ENCODE measurements at places on chromosomes 7 and 10. TPM values are rescaled to one million over a fixed set of nuclear protein-coding genes. Genes with fewer than 3 reads are reported as not detected.

DNA sequence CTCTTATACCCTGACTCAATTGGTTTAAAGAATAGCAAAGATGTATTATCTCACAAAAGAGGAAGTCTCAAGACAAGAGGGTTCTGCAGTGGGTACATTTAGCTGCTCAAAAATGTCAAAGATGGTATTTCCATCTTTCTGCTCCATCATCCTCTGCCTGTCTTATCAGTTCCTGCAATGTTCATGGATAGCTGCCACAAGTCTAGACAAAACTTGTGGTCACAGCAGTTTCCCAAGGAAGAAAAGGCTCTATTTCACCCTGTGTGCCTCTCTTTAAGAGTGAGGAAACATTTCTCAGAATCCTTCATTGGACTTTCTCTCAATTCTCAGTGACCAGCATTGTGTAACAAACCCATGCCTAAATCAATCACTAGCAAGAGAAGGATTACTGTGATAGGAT is 634.2 kb upstream of the AUTS2 start:
- no peaks in the 10 kb centered on the region for H3K4me1 ChIP-seq
- H3K36me3 ChIP-seq = no peaks in the 10 kb centered on the region

DNA sequence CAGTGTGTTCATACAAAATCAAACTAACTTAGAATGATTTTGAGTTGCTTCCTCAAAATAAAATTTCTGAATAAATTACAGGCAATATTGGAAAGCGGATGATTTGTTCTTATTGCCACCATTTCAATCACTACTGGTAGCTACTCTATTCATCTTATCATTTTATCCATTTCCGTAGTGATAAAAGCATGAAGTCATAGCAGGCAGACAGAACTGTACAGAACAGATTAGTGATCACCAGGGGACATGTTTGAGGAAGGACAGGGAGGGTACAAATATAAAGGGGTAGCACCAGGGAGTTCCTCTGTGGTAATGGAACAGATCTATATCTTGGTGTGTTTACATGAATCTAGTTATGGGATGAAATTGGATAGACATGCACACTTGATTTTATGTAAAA is 138.5 kb downstream of the WNT2 start:
- 0 out of 2 replicates have a peak, but pooled peaks cover 1% of the 10 kb centered on the region for H3K4me1 ChIP-seq
- H3K4me3 ChIP-seq = no peak overlapping the region
- peaks cover 2% of the 10 kb centered on the region for H3K36me3 ChIP-seq
- no peak overlapping the region for H3K27ac ChIP-seq
- no peaks in the 10 kb centered on the region for H3K27me3 ChIP-seq
- no peak for DNase-seq

Gene SEMA4G
- polyA plus RNA-seq = 8.7 TPM

DNA sequence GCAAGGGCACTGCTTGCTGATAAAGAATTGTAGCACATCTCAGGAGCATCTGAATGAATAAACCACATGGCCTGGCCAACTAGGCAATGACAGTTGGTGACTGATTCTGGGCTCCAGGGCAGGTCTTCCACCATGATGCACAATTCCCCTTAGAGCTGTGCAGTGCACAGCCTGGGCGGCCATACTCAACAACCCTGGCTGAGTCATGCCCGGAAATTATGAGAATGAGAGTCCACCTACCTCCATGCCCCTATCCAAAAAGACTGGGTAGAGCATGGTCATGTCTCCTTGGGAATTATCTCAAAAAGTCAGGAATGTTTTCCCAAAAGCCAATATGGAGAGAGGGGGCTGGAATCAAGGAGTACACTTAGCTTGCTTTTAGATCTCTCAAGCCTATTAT is 425.6 kb downstream of the PLXNA4 start:
- no peak overlapping the region for H3K4me3 ChIP-seq
- no peak for DNase-seq
- H3K27me3 ChIP-seq = peaks cover 2% of the 10 kb centered on the region
- no peaks in the 10 kb centered on the region for H3K36me3 ChIP-seq
- no peaks in the 10 kb centered on the region for H3K4me1 ChIP-seq
- H3K27ac ChIP-seq = no peak overlapping the region

DNA sequence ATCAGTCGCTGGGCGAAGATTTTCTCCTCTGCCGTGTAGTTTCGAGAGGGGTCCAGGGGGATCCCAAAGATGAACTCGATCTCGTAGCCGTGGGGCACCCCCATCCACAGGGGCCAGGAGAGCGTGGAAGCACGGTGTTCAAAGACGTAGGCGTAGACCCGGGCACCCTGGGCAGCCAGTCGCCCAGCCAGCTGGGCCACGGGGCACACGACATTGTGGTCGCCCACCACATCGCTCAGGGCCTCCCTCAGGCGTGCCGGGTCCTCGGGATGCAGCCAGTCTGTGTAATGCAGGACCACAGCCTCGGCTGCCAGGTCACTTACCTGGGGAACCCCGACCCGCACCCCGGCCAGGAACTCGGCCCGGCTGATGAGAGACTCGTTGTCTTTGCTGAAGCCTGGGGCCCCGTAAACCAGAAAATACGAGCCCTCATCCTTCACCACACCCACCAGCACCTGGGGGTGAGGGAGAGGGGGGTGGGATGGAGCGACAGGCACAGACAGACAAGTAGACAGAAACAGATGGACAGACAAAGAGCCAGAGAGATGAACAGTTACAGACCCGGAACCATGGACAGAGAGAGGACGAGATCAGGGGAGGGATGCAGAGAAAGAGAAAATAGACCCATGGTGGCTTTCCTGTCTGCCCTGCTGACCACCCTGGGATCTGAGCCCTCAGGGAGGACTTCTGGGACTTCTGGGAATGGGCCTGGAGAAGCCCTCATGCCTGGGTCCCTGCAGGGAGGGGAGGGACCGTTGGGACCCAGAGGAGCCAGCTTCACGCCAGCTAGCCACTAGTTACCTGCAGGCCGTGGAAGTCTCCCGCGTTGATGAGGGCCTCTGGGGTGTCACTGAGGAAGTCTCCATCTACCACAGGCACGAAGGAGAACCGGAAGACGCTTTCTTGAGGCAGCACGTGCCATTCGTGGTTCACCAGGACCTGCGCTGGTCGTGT is 3.0 kb downstream of the ACHE start:
- H3K4me3 ChIP-seq = no peak overlapping the region
- DNase-seq = no peak
- H3K27me3 ChIP-seq = peaks cover 25% of the 10 kb centered on the region
- H3K4me1 ChIP-seq = peaks cover 16% of the 10 kb centered on the region

GRCh38 chr7:108014215-108014614 is 11.3 kb upstream of the LAMB1 start:
- H3K4me3 ChIP-seq = no peak overlapping the region
- H3K36me3 ChIP-seq = no peaks in the 10 kb centered on the region
- no peaks in the 10 kb centered on the region for H3K27me3 ChIP-seq
- peaks cover 13% of the 10 kb centered on the region for H3K4me1 ChIP-seq

Gene SLC25A40
- polyA plus RNA-seq = 6.1 TPM

Gene LRRD1
- 0.02 TPM for polyA plus RNA-seq

DNA sequence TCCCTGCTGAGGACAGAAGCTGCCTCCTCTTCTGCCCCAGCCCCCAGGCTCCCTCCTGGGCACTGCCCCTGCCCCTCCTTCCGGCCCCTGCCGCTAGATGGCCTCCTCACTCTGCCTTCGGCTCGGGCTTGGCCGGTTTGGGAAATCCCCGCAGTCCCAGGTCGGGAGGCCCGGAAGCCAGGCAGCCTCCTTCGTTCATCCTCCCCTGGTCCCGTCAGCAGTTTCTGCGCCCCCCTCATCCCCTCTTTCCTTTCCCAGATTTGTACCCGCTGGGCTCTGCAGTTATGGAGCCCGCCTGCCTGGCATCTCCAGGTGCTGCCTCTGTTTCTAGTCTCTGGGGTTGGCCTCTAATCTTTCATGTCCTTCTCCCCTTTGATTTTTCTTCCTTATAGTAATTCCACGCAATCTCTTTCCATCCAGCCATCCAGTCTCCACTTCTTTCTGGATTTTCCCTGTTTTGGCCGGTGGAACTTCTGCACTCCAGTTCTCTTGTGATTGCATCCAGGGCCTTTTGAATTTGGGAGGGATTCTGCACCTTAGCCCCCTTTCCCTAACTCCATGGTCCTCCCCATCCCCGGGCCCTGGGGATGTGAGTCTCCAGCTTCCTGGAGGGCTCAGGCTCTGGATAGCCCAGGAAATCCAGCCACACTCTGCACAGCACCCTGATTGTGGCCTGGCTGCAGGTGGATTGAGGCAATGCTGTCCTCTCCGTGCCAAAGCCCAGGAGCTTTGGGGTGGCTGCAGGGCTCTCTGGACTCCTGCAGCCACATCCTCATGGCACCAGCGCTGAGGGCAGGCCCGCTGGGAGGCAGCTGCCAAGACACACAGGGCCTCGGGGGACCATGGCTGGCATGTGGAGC is 3.3 kb upstream of the SHH start:
- H3K27ac ChIP-seq = no peak overlapping the region
- no peaks in the 10 kb centered on the region for H3K4me1 ChIP-seq
- DNase-seq = peak; percentile 43
- H3K4me3 ChIP-seq = no peak overlapping the region
- H3K36me3 ChIP-seq = no peaks in the 10 kb centered on the region

DNA sequence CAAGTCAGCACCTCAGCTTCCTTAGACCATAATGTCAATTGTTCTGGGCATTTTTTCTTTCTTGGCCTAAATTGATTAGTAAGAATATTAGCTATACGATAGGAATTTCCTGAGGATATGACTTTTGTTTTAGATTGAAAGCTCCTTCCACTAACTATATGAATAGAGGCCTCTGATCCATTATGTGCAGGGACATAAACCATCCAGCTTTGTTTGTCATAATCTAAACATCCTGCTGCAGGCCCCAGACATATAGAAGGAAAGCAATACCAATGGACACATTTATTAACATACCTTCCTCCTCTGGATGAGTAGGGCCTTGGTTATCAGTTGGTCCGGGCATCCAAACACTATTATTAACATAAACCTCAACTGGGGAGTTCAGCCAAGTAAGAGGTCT is 4.3 kb upstream of the GIMAP4 start:
- no peak overlapping the region for H3K27ac ChIP-seq
- H3K4me3 ChIP-seq = no peak overlapping the region
- no peaks in the 10 kb centered on the region for H3K27me3 ChIP-seq
- H3K36me3 ChIP-seq = no peaks in the 10 kb centered on the region
- DNase-seq = no peak

Gene SLC26A5
- polyA plus RNA-seq = not detected

Gene HOXA4
- polyA plus RNA-seq = 8.0 TPM

- H3K27ac ChIP-seq = no peak overlapping the region
- H3K27me3 ChIP-seq = peaks cover 10% of the 10 kb centered on the region
- H3K36me3 ChIP-seq = no peaks in the 10 kb centered on the region
- H3K4me1 ChIP-seq = no peaks in the 10 kb centered on the region
- no peak for DNase-seq
Observed at GRCh38 chr7:155353256-155353897, 55.7 kb downstream of the INSIG1 start.

DNA sequence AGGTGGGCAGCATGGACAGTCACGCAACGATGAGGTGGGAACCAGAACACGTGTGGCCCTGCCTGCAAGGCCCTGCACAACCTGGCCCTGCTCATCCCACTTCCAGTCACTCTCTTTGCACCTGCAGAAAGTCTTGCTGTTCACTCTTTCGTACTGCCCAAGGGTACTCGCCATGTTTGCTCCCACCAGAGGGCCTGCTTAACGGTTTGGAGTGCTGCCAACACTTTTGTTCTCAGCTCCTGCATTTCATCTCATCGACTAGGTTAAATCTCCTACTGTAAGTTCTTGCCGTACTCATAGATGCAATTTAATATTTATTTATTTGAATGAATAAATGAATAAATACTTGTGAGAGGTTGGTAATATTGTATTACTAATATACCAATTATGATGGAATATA is 315.3 kb downstream of the SDK1 start:
- H3K27me3 ChIP-seq = no peaks in the 10 kb centered on the region
- H3K4me3 ChIP-seq = no peak overlapping the region
- H3K4me1 ChIP-seq = no peaks in the 10 kb centered on the region
- H3K36me3 ChIP-seq = no peaks in the 10 kb centered on the region
- H3K27ac ChIP-seq = no peak overlapping the region
- DNase-seq = no peak

- H3K36me3 ChIP-seq = no peaks in the 10 kb centered on the region
- H3K4me3 ChIP-seq = no peak overlapping the region
- no peak overlapping the region for H3K27ac ChIP-seq
- H3K27me3 ChIP-seq = no peaks in the 10 kb centered on the region
- no peak for DNase-seq
- H3K4me1 ChIP-seq = no peaks in the 10 kb centered on the region
Observed at GRCh38 chr10:33519130-33519860, 184.8 kb upstream of the NRP1 start.

Data from IMR-90 (cell line).